ENCODE measurements at places on chromosomes 4 and X.

- no peak for DNase-seq
Measured at GRCh38 chrX:113868177-113868576, 715.7 kb upstream of the HTR2C start.

GRCh38 chr4:176422511-176422910 lies 102.7 kb downstream of the SPCS3 start:
- no peak for DNase-seq

DNA sequence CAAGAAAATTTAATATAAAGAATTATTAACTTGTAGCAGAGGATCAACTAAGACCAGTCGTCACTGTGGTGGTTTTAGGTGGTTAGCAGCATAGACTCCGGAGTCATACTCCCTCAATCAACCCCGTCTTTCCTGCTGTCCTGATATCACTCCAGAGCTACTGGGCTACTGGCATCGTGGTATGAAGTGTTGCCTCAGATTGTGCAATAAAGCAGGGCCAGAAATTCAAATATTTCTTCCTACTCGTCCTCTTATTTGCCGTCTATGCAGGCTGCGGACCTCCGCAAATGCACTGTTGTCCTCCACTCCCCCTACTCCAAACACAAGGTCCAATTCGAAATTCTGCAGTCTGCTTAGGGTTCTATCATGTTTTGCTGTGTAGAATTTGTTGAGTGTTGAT lies 1.2 kb upstream of the MAGEA10 start:
- DNase-seq, result no peak

DNA sequence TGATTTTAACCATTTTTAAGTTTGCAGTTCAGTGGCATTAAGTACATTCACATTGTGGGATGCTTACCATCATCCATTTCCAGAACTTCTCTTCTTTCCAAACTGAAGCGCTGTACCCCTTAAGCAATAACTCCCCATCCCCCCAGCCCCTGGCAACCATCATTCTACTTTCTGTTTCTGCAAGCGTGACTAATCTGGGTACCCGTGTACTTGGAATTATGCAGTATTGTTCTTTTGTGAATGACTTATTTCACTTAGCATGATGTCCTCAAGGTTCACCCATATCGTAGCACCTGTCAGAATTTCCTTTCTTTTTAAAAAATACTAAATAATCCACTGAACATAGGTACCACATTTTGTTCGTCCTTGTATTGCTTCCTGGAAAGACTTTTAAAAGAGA lies 32.9 kb downstream of the USP9X start:
- DNase-seq, result no peak

DNA sequence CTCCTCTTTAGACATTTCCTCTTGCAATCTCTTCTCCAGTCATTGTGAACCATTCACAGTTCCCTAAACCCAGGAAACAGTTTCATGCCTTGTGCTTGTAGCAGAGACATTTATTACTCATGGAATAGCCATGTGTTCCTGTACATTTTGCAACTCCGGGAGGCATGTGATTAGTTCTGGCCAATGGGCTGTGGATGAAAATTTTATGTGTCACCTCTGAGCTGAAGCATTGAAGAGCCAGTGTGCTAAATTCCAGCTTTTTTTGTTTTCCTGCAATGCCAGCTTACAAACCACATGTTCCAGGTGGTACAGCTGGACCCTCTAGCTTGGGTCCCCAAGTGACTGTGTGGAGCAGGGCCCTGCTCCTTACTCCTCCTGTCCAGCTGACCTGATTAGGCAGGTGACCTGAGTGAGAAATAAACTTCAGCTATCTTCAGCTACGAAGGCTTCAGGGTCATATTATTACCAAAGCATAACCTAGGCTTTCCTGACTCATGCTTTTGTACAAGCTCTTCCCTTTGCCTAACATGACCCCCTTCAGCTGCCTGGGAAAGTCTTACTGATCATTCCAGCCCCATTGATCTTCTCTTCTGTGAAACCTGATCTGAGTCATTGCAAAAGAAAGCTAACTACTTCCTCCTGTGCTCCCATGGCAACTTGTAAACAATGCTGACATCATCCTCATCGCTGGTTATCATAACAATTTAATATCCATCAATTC lies 200.4 kb downstream of the PTTG2 start:
- DNase-seq, result peak; percentile 57
